Activated CD8-positive, alpha-beta memory T cell treated with anti-CD3 and anti-CD28 coated beads for 1 hour (primary cell): ENCODE measurements at places on chromosomes 6 and 20.

- no peak for DNase-seq
These were observed 695.3 kb downstream of the MAFB start for GRCh38 chr20:39993742-39994141.

GRCh38 chr6:56687551-56687950 is 44.9 kb upstream of the DST start:
- DNase-seq = no peak

DNA sequence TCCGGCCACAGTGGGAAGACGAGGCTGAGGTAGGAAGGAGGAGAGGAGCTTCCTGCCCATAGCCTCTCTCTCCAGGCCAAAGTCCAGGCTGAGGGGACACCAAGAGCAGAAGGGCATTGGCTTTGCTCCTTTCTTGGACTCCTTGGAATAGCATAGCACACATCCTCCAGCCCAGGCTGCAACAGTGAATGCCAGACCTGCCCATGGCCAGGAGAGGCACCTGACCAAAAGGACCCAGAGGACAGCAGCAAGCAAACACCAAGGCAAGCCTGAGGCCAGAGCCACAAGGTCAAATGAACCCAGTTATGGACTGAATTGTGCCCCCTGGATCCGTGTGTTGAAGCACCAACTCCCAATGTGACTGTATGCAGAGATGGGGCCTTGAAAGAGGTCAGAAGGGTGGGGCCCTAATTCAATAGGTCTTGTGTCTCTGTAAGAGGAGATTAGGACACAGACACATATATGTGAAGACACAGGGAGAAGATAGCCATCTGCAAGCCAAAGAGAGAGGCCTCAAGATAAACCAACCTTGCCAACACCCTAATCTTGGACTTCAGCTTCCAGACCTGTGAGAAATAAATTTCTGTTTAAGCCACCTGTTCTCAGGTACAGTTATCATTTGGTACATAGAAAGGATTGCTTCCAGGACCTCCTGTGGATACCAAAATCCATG is 126.5 kb upstream of the NXT1 start:
- DNase-seq = no peak

DNA sequence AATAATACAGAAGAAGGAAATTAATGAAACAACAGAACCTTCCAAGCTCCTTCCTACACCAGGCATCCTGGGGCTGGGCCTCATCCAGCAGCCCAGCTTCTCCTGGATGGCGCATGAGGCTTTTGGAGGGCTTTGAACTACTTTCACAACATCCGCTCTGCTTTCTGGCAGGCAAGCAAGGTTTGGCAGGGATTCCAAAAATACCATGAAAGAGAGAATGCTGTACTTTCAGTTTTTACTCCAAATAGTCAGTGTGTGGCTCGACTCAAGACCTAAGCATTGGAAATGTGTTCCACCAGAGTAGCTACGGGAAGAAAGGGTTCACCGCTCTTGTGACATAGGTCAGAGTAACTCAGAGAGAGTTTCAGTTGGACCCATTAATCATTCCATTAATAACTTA is 125.4 kb downstream of the OPRM1 start:
- DNase-seq = no peak

- no peak for DNase-seq
These were observed 78.2 kb downstream of the ASXL1 start for GRCh38 chr20:32436142-32436861.

DNA sequence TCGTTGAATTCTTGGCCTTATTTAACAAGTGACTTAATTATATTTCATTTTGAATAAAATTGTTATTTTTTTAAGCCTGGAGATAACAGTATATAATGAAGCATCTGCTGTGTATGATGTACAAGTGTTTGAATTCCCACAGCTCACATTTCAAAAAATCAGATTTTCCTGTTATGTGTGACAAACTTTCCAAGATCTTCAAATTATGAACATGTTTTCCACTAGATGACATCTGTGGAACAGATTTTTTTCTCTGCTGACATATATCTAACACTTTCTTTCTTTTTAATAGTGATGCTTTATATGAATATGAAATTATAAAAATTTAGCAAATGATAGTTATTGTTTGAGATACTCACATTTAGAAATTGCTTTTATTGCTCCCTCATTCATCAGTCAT is 482.8 kb downstream of the LMBRD1 start:
- DNase-seq = no peak

- no peak for DNase-seq
These were observed 1.1 kb upstream of the OPN5 start for GRCh38 chr6:47780510-47781356.

DNA sequence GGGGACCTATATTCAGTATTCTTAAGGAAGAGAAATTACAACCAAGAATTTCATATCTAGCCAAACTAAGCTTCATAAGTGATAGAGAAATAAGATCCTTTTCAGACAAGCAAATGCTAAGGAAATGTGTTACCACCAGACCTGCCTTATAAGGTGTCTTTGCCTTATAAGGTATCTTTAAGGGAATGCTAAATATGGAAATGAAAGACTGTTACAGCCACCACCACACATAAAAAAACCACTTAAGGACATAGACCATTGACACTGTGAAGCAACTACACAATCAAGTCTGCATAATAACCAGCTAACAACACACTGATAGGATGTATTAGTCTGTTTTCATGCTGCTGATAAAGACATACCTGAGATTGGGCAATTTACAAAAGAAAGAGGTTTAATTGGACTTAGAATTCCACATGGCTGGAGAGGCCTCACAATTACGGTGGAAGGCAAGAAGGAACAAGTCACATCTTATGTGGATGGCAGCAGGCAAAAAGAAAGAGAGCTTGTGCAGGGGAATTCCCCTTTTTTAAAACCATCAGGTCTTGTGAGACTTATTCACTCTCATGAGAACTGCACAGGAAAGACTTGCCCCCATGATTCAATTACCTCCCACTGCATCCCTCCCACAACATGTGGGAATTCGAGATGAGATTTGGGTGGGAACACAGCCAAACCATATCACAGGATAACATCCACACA is 119.2 kb upstream of the LAMA2 start:
- DNase-seq = no peak

DNA sequence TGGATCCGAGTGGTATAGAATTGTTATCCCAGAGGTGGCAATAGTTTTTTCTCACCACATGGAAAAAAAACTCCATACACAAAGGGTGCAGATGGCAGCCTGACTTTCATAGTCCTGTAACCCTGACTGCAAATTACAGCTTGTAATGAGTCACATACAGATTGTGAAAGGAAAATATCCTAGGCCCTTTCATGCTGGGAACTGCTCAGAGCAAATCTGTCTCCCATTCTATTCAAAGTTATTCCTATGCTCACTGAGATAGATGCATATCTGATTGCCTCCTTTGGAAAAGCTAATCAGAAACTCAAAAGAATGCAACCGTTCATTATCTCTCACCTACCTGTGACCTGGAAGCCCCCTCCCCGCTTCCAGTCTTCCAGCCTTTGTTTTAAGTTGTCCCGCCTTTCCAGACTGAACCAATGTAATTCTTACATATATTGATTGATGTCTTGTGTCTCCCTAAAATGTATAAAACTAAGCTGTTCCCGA is 108.7 kb upstream of the MAP3K4 start:
- no peak for DNase-seq

DNA sequence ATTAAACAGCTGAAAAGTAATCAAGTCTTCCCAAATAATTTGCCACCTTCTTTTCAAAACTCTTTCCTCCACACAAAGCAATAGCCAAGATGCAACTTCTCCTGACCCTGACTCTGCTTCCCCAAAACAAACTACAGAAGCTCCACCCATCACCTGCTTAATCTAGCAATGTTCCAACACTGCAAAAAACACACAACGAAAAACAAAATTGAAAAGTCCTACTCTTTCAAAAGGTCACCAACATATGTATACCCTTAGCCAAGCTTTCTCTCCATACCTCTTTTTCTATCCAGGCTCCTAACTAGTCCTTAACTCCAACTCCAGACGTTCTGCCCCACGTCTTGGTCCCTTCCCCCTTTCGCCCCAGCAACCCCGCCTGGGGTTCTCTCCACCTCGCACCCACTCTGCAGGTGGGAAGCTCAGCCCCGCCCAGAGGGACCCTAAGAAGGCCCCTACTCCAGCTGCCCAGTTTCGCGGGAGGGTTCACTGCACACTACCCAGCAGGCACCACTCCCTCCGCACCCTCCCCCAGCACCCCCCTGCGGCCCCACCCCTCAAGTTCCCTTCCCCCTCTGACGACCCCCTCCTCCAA is 717 bp downstream of the CSNK2A1 start:
- DNase-seq = peak; percentile 9

- DNase-seq = no peak
These were observed 18.1 kb upstream of the CEBPB start for GRCh38 chr20:50172347-50173013.

DNA sequence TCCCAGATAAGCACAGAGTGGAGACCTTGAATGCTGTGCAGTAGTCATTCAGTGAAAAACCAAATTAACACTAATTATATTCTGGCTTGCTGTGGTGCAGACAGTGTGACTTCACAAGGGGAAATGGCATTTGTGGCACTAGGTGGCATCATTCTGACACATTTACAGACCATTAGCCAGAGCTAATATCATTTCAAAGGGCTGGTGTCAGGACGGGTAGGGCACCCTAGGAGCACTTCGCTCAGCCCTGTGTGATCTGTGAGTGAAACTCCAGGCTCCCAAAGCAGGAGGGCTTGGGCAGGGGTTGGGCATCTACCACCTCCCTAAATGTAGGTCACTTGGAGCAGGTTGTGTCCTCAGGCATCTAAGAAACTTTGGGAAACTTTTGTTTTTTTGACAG is 555.8 kb downstream of the PKHD1 start:
- no peak for DNase-seq

GRCh38 chr20:40768105-40768504 is 79.1 kb upstream of the MAFB start:
- DNase-seq = no peak

- DNase-seq = no peak
These were observed 95.0 kb downstream of the NKAIN2 start for GRCh38 chr6:123898665-123899064.

DNA sequence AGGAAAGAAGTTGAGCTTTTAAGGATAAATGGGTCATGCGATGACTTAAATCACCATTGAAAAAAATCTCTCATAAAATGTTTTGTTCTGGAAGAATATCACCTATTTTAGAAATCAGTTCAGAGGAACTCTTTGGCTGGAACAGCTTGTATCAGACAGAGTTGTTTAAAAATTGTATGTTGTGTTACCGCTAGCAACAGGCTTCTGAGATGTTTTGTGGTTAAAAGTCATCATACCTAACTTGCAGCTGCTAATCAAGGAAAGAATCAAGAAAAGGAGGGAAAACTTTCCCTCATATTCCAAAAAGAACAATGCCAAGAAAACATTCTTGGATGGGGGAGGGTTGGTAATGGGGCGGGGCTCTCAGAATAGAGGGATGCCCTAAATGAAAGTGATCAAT is 220.7 kb upstream of the CITED2 start:
- DNase-seq = no peak

GRCh38 chr6:147201885-147202515 is 2.2 kb upstream of the STXBP5 start:
- DNase-seq = no peak

DNA sequence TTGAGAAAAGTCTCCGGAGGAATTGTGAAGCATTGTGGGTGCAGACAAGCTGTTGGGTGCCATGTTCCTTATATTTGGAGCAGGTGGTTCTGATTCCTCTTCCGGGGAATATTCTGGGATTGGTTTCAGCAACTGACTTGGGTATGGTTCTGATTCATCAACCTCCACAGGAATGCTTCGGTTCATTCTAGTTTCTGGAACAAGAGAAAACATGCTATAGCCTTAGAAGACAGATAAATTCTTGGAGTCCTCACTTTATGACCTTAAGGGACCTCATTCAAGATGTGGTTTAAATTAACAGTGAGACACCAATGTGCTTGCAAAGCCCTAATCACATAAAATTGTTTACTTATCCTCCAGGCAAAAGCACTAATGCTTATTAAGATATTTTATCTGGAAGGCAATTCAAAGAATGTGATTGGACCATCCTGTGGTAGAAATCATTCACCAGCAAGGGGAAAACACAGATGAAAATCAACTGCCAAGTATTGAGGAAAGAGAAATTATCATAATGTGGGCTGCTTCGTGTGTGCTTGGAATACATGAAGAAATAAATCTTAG is 13.7 kb downstream of the TRAF3IP2 start:
- no peak for DNase-seq

GRCh38 chr6:134491477-134491876 is 173.6 kb upstream of the SGK1 start:
- no peak for DNase-seq

GRCh38 chr20:34439168-34439567 is 76.1 kb downstream of the ITCH start:
- no peak for DNase-seq

GRCh38 chr6:34305982-34306708 is 57.3 kb upstream of the SMIM29 start:
- no peak for DNase-seq

DNA sequence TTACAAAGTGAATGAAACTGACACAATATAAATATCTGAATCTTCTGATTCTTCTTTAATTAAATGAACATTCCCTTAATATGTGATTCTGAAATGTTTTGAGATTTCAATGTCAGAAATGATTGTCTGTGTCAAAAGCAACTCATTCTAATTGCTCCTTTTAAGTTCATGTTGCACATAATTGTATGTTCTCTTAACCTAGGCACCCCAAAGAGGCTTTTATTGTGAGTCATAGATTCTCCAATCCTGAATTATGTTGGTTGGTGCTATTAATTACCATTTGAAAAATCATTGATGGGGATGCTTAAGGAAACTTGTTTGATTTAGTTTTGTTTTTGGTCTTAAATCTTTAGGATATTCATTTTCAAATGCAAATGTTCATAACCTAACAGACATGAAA is 829.7 kb upstream of the CITED2 start:
- no peak for DNase-seq

DNA sequence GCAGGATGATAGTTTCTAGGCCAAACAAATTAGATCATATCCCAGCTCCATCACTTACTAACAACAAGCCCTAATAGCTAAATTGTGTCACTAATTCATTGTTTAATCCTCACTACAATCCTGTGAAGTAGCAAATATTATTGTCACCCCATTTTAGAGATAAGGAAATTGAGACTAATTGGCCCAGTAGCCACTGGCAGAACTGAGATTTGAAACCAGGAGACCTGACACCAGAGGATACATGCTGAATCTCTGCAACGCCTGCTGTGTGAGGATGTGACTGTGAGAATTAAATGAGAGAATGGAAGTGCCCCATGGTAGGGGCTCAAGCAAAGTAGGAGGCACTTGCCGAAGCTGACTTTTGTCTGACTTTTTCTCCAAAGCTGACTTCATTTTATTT is 124.3 kb upstream of the CITED2 start:
- no peak for DNase-seq
